ENCODE measurements at places on chromosomes 2 and 18. TPM values are rescaled to one million over a fixed set of nuclear protein-coding genes. Genes with fewer than 3 reads are reported as not detected.

DNA sequence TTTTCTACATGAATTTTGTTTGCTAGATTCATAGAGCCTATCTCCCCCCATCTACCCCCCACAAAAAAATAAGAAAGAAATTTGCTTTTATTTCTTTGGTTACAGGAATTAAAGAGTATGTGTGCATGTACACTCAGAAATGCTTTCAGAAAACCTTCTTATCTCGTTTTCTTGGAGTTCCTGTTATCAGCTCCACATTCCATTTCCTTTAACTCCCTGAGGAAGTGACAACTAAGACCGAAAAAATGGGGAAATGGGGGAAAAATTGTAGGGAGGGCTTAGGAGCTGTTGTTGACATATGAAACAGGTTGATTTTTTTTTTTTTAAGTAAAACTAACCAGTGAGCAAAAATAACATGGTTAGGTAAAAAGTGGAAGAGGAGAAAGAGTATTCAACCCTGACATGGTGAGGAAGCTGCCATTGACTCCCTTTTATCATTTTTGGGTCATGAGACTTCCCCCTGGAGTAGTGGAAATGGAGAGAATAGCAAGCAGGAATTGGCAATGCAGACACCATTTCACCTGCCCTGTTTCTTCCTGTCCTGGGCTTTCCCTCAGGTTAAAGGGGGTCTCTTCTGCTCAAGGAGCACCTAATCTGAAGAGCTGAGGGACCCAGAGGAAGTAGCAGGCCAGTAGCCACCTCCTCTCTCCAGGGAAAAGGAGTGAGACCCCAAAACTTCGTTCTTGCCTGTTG lies 93.5 kb downstream of the OSBPL6 start:
- DNase-seq, result no peak

DNA sequence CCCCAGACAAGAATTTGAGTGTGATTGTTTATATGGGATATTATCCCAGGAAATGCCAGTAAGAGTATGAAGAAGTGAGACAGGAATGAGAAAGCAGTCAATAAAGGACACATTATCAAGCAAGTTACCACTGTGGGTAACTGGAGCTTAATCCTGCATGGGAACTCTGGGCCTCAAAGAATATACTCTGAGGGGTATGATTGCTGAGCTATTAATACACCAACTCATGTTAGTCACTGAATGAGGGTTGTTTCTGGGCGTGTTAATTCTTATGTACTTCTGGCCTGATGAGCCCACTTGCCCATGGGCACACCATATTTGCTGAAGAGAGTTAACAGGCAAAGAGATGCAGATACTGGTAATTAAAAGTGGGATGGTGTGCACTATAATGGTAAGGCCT lies 26.6 kb upstream of the PAIP2B start:
- no peak for DNase-seq

SKOR2 gene
- total RNA-seq, result 1.1 TPM

GRCh38 chr2:189300916-189301315 lies 121.4 kb upstream of the COL5A2 start:
- DNase-seq, result no peak
